ENCODE measurements at places on chromosomes 3 and 15.

- peak; percentile 53 for DNase-seq
Observed at GRCh38 chr3:149145974-149146373, 16.5 kb downstream of the HPS3 start.

GRCh38 chr3:106518516-106518915 lies 649.7 kb upstream of the CBLB start:
- no peak for DNase-seq

DNA sequence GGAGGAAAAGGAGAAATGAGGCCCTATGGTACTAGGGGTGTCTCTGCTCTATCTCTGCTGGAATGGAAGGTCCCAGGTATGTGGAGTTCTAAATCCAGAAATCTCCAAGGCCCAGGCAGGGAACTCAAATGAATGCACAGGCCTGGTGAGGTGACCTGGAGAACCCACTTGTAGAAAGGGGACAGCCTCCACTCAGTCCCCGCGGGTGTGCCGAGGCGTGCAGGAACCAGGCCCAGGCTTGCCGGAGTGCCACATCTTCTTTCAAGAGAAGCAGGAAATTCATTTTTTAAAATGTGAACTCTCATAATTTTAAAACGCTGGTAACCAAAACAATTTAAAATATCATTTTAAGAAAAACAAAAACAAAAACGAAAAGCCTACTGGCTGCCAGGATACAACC lies 32.2 kb upstream of the ADCY5 start:
- no peak for DNase-seq

DNA sequence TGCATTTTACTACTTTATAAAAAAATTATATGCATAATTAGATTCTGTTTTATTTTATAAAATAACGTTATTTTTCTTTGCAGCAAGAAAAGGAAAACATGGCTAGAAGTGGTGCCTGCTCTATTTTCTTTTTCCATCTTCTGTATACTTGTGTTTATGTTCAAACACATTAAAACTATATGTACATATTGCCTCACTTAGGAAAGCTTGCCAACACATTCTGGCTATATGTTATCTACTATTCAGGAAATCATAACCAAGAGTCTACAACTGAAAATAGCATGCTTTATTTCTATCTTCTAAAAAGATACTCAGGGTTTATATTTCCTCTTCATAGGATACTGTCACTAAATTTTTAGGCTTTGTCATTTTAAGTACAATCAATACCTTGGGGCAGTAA lies 90.2 kb upstream of the KCNMB2 start:
- DNase-seq: no peak

GRCh38 chr15:95687686-95688085 lies 642.8 kb upstream of the NR2F2 start:
- no peak for DNase-seq

DNA sequence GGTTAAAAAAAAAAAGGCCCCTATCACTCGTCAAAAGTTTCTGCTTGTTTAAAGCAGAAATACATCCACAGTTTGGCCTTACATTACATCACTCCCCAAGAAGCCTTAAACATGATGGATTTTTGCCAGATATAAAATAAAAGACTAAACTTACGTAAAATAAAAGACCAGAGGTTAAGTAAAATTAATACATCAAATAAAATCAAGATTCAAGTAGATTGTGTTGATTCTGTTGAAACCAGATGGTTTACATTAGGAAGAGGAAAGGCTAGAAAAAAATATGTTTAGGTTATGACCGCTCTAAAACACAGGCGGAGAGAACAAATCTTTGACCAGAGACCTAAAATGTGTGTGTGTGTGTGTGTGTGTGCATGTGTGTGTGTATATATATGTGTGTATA lies 104.1 kb downstream of the DUT start:
- DNase-seq: no peak

DNA sequence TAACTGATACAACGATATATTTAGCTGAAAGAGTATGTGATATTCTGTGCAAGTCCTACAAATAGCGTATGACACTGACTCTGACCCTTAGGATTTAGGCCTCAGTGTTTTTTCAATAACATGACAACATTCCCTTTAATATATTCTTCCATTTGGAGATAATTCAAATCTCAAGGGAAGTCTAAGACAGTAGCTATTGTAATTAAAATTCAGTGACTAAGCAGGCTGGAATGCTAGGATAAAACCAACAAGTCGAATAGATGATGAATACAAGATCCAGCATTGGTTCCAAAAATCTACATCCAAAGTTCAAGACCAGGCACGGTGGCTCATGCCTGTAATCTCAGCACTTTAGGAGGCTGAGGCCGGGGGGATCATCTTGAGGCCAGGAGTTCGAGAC lies 56.2 kb downstream of the QTRT2 start:
- DNase-seq: no peak

GRCh38 chr15:22735781-22736180 lies 50.7 kb upstream of the NIPA1 start:
- DNase-seq: no peak

DNA sequence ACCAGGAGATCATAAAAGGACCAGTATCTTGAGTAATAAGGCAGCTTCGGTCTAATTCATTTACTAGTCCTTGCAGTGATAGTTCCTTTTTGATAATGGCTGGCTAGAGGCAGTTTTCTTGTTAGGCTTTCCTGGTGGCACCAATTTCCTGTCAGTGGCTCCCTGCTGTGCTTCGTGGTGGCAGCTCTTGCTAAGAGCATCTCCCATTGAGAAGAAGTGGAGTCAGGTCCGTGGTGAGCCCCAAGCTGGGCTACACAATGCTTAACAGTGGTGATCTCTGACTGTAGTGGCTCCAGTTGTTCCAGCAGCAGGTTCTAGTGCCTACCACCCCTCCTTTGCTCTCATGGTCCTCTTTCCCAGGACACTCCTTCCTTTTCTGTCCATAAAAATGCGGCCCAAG lies 111.2 kb downstream of the RAP2B start:
- no peak for DNase-seq

DNA sequence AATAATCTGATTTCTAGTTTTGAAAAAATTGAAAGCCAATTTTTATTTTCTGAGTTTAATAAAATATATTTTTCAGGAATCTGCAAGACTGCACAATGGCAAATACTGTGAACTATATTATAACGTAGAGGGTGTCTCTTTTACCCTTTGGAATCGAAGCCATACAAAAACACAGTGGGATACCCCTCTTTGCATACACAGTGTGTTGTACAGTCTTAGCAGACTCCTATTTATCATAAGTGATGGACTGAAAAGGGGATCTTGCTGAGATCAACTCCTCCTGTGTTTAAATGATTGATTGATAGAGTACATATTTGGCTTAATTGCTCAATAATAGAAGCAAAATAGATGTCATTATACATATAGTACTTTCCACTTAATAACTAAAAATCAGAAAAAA lies 981.2 kb downstream of the NSUN3 start:
- no peak for DNase-seq

GRCh38 chr3:27357665-27358258 lies 11.4 kb downstream of the NEK10 start:
- DNase-seq: peak; percentile 89

- DNase-seq: no peak
Observed at GRCh38 chr3:88918841-88919240, 188.6 kb upstream of the EPHA3 start.

- no peak for DNase-seq
Observed at GRCh38 chr15:67253101-67253500, 1.4 kb downstream of the AAGAB start.

GRCh38 chr15:69392352-69392751 lies 21.8 kb upstream of the KIF23 start:
- no peak for DNase-seq

DNA sequence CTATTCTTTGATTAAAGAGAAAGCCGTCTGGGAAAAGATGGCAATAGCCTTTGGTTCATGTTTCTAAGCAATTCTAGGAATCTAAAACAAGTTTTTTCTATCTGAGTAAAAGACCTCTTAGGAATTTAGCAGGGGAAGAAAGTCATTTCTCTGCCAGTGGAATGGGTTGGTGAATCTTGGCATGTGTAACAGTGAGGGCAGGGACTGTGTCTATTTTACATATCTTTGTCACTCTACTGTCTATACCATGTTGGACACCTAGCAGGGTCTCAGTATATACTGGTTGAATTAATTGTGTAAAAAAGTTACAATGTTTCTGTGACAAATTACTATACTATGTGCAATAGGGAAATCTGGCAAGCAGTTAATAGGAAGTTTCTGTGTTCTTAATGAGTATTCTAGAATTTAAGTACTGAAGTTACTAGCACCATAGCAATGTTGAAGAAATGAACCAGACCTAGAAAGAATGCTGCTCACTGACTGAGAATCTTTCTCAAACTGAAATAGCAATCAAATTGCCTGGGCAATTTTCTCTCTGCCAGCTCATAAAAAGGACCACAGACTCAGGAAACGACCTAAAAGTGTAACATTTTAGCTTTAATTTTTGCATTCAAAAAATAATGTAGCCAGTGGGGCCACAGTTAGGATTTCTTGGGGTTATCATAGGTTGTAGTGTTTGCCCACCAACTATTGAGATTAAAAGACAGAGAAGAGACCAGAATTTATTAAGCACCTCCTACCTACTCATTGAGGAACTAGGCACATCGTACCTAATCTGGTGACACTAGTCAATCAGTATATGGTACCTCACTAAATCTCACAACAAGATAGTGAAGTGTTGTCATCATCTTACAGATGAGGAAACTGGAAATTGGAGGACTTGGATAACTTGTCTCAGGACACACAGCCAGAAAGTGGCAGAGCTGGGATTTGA lies 56.2 kb upstream of the LEKR1 start:
- no peak for DNase-seq

DNA sequence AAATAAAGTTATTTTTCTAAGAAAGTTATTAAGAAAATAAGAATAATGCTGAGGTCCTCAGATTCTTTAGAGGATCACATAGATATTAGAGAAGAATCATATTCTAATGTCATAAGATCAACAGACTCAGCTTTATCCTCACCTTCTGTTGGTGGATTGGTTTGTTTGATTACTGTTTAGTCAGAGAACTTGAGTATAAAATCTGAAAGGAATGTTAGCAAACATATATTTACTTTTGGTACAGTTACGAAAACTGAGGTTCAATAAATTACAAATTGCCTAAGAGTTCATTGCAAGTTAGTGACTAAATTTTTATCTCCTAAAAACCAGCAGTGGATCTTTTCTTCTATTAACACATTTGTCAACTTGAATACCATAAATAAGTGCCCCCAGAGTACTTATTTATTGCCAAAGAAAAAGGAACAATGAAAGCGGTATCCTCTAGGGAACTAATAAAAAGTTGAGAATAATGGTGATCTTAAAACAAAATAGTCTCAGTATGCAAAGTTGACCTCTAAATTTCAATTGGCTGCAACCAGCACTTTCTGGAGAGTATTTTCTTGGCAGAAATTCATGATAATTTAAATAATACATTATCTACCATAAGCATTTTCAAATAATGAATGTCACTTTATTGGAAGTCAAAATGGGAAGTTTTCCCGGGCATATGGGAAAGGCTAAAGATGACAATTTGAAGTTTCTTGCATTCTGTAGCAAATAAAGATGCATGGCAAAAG lies 296.8 kb downstream of the OTOL1 start:
- DNase-seq: no peak

GRCh38 chr15:40047415-40048210 lies 8.6 kb upstream of the SRP14 start:
- DNase-seq: peak; percentile 64

DNA sequence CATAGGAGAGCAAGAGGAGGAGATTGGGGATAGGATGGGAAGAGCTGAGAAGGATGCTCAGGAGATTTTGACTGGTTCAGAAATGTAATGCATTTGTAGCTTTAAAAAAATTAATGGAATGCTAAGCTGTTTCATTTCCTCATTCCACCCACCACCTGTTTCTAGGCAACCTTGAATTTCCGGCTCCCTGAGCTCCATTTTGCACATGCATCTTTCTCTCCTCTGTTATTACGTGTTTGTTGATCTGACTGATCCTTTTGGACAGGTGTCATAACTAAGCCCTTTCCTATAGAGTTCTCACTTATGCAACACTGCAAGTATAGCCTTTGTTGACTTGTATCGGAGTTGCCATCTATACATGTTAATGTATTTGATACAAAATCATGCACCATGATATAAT lies 4.3 kb downstream of the TMPRSS7 start:
- DNase-seq: no peak

GRCh38 chr3:48034000-48034516 lies 17.8 kb upstream of the MAP4 start:
- DNase-seq: peak; percentile 58

GRCh38 chr3:111335512-111336303 lies 206.3 kb upstream of the CD96 start:
- no peak for DNase-seq

DNA sequence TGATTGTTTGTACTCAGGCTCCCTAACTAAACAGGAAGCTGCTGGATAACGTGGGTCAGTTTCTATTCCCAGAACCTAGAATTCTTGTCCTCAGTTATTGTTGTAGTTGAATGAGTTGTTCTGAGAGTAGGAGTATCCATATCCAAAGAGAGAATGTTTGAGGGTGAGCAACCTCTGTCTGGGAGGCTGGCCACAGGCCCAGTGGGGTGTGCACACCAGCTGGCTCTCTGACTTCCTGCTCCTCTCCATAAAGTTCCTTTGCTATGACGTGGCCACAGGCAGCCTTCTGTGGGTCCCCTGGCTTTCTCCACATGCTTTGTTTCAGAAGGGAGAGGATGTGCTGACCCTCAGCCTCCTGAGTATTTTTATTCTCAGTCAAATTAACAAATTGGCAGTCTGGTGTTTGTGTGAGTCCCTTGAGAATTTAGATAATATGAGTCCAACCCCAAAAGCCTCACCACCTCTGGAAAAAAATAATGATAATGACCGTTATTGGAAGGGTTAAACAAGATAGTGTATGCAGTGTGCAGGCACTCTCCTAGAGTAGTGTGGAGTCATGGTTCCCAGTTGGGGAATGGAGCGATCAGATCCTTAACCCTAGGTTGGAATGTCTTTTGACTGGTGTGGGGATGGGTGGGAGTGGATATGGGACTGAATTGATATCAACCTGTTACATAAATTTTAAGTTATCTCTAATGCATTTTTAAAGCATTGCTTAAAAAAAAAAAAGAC lies 47.6 kb upstream of the MED12L start:
- peak; percentile 19 for DNase-seq

- DNase-seq: no peak
Observed at GRCh38 chr3:102113421-102114041, 264.2 kb downstream of the NFKBIZ start.

- no peak for DNase-seq
Observed at GRCh38 chr3:55895897-55896566, 408.9 kb upstream of the WNT5A start.

GRCh38 chr3:112115161-112115739 lies 17.8 kb downstream of the GCSAM start:
- no peak for DNase-seq

DNA sequence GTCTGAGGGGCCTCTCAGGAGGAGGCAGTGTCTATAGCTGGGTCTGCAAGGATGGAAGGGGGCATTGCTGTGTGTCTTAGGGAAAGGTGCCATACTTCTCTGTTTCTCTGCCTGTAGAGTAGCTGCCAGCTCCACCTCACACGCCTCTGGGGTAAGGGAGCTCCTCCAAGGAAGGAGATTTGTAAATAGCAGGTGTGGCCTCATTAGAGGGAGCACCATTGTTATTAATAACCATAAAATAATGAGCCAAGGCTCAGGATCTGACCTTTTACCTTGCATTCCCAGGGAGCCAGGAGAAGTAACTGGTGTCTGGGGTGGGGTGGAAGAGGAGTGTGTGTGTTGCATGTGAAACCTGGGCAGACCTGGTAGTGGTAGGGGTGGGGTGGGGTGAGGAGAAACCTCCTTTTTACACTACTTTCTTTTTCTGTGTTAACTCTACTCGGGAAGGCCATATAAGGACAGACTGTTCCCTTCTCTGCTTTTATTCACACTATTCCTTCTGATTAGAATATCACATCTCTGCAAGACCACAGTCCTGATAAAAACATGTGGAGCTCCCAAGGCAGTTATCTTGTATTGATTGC lies 2.2 kb upstream of the C15orf39 start:
- peak; percentile 59 for DNase-seq

- DNase-seq: peak; percentile 74
Observed at GRCh38 chr3:87771337-87772192, 287.2 kb downstream of the CGGBP1 start.
